Bronchus fibroblast of lung (primary cell): ENCODE measurements at places on chromosomes 3 and 15. TPM values are rescaled to one million over a fixed set of nuclear protein-coding genes. Genes with fewer than 3 reads are reported as not detected.

The GABRA5 gene
- 0.17 and 0.30 TPM in 2 replicates for total RNA-seq

The CFAP161 gene
- total RNA-seq: not detected in 2 replicates

The DAZL gene
- not detected in 2 replicates for total RNA-seq

The RAD51 gene
- 12.9 and 14.1 TPM in 2 replicates for total RNA-seq

The TYRO3 gene
- total RNA-seq: 3.9 and 6.4 TPM in 2 replicates

The DUOX1 gene
- total RNA-seq: under 0.01 TPM in 1 of 2 replicates, not detected in the other

The STAB1 gene
- 0.50 and 0.59 TPM in 2 replicates for total RNA-seq

The ITIH4 gene
- total RNA-seq: 0.45 and 0.67 TPM in 2 replicates

The LDHAL6B gene
- not detected in 2 replicates for total RNA-seq

The DUOXA2 gene
- total RNA-seq: not detected in 2 replicates

The LRRC57 gene
- 10.8 and 12.2 TPM in 2 replicates for total RNA-seq

The PLA2G4E gene
- total RNA-seq: not detected in 2 replicates

The SCAANT1 gene
- not detected in 2 replicates for total RNA-seq

The IP6K1 gene
- total RNA-seq: 18.2 and 24.5 TPM in 2 replicates

The GOLGA6B gene
- total RNA-seq: not detected in 2 replicates

The SLC27A2 gene
- under 0.01 and 0.50 TPM in 2 replicates for total RNA-seq

The KY gene
- total RNA-seq: not detected in 2 replicates

The CLDN18 gene
- not detected in 2 replicates for total RNA-seq

The XCR1 gene
- not detected in 2 replicates for total RNA-seq

The ZCWPW2 gene
- 0.34 and 0.74 TPM in 2 replicates for total RNA-seq

The BUB1B gene
- total RNA-seq: 34.8 and 35.5 TPM in 2 replicates

The PEX5L gene
- total RNA-seq: not detected in 2 replicates

The MELTF gene
- 3.7 and 5.2 TPM in 2 replicates for total RNA-seq

The COL6A6 gene
- not detected in 2 replicates for total RNA-seq

The ALS2CL gene
- total RNA-seq: 0.15 and 0.17 TPM in 2 replicates

The RRP9 gene
- total RNA-seq: 33.3 and 34.5 TPM in 2 replicates

The ADAMTS17 gene
- under 0.01 and 0.30 TPM in 2 replicates for total RNA-seq

The JMJD7 gene
- 5.9 and 6.6 TPM in 2 replicates for total RNA-seq

The WNT7A gene
- not detected in 2 replicates for total RNA-seq

The UBP1 gene
- total RNA-seq: 40.7 and 44.6 TPM in 2 replicates

The ISG20 gene
- total RNA-seq: 3.0 and 5.1 TPM in 2 replicates

The ABI3BP gene
- 4.7 and 11.9 TPM in 2 replicates for total RNA-seq

The CCR5 gene
- total RNA-seq: not detected in 2 replicates

The CCR2 gene
- not detected in 2 replicates for total RNA-seq

The CFAP100 gene
- not detected in 2 replicates for total RNA-seq

The FAM43A gene
- 1.8 and 2.4 TPM in 2 replicates for total RNA-seq
